Stimulated activated CD8-positive, alpha-beta memory T cell treated with anti-CD3 and anti-CD28 coated beads, Interleukin-7, amount 100 ng/mL, for 1 hour (primary cell): ENCODE measurements at places on chromosomes 12 and 14.
A peak's percentile ranks its signal among the peaks of the same experiment; 100 is the strongest.

GRCh38 chr12:79407671-79408622, 282.8 kb downstream of the PAWR start:
- DNase-seq, result no peak

- no peak for DNase-seq
Observed at GRCh38 chr12:94791933-94792332, 141.6 kb upstream of the TMCC3 start.

GRCh38 chr14:31944256-31945073, 132.6 kb upstream of the ARHGAP5 start:
- no peak for DNase-seq

GRCh38 chr14:100815478-100816285, 10.2 kb upstream of the MEG3 start:
- DNase-seq, result no peak

GRCh38 chr12:16562435-16562834, 43.5 kb downstream of the LMO3 start:
- no peak for DNase-seq

DNA sequence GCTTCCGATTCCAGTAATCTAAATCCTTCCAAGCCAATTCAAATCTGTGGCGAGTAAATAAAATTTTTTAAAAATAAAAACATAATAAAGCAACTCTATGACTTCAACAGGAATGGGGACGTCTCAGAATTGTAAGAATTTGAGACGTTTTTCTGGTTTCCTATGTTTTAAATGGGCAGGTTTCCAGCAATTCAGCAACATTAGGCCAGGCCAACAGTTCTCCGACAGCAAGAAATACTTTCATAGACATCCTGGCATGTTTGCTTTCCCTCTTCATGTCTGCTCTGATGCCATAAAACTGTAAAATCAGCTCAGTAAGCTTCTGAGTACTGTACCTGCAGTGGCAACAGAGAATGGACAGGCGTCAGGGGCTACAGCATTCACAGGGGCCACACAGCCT, 35.8 kb upstream of the DICER1 start:
- DNase-seq, result no peak

GRCh38 chr12:24012528-24012927, 63.1 kb upstream of the SOX5 start:
- DNase-seq, result no peak

DNA sequence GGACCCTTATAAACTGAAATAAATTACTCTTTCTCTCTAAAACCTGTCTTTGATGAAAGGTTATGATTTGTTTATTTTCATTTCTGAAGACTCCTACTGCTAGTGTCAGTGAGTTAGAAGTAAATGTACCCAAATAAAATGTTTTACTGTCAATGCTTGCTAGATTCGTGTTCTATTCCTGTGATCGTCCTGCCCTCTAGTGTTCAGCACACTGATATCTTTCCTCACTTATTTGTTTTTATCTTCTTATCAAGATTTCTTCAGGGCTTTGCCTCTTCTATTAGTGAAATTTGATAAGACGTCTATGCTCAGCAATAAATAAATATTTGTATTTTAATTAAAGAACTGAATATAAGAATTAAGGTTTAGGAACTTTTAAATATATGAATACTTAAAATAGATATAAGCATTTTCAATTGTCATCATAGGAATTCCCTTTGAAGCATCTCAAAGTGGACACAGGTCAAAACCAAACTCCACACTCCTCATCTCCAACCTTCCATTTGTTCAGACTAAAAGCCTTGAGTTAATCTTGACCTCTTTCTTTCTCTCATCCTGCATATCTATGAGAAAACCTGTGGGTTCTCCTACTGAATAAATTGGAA, 75.8 kb downstream of the C12orf50 start:
- DNase-seq, result no peak

GRCh38 chr14:89217891-89218290, 199.1 kb downstream of the FOXN3 start:
- DNase-seq, result no peak

- no peak for DNase-seq
Observed at GRCh38 chr14:81276073-81277069, 55.6 kb upstream of the GTF2A1 start.

DNA sequence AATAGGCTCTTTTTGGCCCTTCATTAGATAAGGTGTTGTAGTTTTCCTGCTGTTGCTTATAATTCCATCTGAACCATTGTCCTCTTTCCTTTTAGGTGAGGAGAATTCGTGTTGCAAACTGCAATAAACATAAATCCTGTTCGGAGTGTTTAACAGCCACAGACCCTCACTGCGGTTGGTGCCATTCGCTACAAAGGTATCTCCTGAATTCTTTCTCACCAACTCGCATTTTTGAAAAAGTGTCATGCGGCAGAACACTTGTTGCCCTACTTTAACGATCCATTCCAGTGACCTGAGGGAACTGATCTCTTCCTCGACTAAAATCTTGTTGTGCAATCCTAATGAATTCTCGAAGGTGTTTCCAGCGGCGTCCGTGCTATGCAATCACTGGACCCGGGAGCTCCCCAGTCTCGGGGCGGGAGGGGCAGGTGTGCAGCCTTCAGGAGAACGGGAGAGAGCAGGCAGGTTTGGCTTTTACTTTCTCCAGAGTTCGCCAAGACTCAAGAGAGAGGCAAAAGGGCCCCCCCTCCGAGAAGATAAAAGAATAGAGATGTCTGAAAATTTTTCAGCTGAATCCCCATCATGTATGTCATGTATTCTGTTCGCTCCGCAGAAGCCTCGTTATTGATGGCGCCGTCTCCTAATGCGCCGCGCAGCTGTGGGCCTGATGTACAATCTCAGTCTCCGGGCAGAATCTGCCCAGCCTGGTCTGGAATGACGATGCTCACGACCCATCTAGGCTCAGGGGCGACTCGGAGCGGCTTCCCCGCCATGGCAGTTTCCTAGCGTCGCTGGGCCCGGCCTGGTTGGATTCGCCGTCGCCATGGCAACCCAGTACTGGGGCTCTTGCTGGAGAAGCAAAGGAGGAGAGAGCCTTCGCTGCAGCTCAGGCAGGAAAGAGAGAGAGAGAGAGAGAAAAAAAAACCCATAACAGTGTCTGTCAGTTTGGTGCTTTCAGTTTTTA, 38.2 kb downstream of the PLXNC1 start:
- no peak for DNase-seq

DNA sequence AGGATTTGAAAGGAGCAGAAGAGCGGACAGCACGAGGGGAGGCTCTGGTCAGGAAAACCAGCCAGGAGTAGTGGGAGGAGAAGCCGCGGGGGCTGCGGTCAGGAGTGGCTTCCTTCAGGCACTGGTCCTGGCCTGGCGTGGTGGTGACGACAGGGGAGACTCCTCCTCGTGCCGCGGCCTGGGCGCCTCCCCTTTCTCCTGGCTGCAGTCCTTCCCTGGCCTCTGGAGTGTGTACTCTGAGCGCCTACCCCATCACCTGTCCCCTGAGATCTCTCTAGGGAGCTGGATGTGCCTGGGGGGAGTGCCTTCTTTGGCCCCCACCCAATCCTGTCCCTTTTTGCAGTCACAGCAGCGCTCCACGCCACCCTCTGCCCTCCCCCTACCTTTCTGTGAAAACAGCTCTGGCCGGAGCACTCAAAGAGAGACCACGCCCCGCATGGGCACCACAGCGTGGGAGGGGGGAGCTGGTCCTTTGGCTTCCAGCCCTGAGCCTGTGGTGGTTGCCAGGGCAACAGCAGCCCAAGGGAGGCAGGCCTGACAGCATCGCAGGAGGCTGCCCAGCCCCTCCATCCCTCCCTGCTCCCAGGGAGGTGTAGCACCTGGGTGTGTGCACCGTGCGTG, 125.9 kb downstream of the CALM1 start:
- DNase-seq, result no peak

GRCh38 chr14:79420725-79421124, 790.6 kb downstream of the DIO2 start:
- no peak for DNase-seq

- no peak for DNase-seq
Observed at GRCh38 chr12:92248977-92249376, 103.3 kb upstream of the BTG1 start.

- DNase-seq, result no peak
Observed at GRCh38 chr12:91349476-91349875, 166.9 kb upstream of the DCN start.

DNA sequence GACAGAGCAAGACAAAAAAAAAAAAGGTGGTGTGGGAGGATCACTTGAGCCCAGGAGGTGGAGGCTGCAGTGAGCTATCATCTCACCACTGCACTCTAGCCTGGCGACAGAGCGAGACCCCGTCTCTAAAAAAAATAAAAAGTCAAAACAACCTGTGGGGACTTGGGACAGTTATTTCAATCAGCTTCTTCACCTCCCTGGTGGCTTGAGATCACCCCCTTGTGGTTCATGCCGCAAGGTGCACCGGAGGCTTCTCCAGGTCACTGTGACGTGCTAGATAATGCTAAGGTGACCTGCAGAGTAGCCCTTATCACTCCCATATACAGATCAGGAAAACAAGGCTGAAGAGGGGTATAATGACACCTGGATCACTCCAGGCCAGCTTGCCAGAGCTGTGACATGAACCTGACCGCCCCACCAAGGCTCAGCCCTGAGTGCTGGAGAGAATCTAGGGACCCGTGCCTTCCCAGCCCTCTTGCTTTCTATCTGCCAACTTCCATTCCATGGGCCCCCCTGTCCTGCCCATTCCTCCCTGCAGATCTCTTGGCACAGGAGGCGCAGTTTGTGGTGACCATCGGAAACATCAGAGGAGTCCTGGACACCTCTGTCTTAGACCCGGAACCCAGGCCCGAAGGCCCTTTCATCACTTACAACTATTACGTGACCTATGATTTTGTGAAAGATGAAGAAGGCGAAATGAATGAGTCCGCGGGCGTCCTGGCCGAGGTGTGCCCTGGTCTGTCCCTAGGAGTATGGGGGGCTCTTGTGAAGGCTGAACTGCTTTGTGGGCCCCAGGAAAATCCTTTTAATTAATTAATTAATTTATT, 8.1 kb downstream of the LRRC43 start:
- peak; percentile 45 for DNase-seq

GRCh38 chr14:95217391-95217900, 60.1 kb upstream of the DICER1 start:
- no peak for DNase-seq

DNA sequence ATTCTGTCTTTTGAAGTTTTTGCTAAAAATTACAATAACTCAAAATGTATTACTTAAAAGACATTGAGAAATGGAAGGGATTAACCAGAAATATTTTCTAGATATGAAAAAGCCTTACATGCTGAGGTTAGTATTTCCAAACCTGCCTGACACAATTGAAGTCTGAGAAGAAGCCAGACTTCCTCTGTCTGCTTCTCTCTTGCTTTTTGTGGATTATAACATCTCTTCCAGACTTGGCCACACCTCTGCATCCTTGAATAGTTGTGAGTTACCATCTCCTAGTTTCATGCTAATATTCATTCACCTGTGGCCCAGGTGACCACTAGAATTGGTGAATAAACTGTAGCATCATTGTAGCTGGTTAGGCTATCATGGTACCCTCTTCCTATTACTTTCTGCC, 497.6 kb downstream of the SLC16A7 start:
- no peak for DNase-seq

GRCh38 chr12:116703214-116703795, 34.6 kb downstream of the SPRING1 start:
- DNase-seq, result peak; percentile 55
